ENCODE measurements at places on chromosomes 1 and 21. TPM values are rescaled to one million over a fixed set of nuclear protein-coding genes. Genes with fewer than 3 reads are reported as not detected.
A peak's percentile ranks its signal among the peaks of the same experiment; 100 is the strongest.

GRCh38 chr1:181777812-181778211 lies 283.7 kb downstream of the ZNF648 start:
- no peak for DNase-seq

- no peak for DNase-seq
These were observed 180.9 kb downstream of the PRDM16 start for GRCh38 chr1:3249631-3250501.

DNA sequence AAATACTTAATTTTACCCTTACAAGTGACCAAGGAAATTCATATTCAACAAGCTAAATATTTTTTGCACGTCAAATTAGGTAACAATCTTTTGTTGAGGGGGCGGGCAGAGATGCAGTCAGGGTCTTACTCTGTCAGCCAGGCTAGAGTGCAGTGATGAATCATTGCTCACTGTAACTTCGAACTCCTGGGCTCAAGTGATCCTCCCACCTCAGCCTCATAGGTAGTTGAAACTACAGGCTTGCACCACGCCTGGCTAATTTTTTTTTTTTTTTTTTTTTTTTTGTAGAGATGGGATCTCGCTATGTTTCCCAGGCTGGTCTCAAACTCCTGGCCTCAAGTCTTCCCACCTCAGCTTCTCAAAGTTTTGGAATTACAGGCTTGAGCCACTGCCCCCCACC lies 26.5 kb downstream of the PHTF1 start:
- no peak for DNase-seq

DNA sequence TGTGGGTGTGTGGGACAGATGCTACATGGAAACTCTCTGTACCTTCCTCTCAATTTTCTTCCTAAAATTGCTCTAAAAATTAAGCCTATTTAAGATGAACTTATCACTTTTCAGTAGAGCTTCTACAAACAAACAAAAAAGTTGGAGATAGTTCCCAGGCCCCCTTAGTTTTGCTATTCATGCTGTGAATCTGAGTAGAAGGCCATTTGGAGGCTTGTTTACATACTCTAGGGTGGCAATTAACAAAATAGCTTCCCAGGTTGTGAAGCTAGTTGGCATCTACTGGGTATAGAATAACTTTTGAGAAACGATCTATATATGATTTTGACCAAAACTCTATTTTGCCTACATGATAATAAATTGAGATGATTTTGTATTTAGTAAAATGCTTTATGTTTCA lies 541.4 kb upstream of the B3GALT2 start:
- no peak for DNase-seq

- DNase-seq = no peak
These were observed 3.4 kb upstream of the ECE1 start for GRCh38 chr1:21293537-21294265.

DNA sequence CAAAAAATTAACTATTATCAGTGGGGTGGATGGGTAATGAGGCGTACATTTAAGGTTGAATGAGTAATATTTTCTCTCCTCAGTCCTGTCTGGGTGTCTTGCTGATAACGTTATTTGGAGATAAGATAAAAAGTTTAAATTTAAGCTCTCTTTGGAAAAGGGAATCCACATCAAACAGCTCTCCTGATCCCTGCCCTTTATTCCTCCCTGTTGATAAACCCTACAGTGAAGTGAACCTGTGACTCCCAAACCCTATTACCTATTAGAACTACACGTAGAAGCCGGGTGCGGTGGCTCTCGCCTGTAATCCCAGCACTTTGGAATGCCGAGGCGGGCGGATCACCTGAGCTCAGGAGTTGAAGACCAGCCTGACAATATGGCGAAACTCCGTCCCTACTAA lies 9.9 kb upstream of the GPR161 start:
- no peak for DNase-seq

- DNase-seq = no peak
These were observed 106.7 kb upstream of the COL6A1 start for GRCh38 chr21:45874716-45875415.

- DNase-seq = no peak
These were observed 2.1 kb downstream of the TEX38 start for GRCh38 chr1:46673749-46674182.

ANKRD13C gene
- total RNA-seq = 10.5 TPM

DNA sequence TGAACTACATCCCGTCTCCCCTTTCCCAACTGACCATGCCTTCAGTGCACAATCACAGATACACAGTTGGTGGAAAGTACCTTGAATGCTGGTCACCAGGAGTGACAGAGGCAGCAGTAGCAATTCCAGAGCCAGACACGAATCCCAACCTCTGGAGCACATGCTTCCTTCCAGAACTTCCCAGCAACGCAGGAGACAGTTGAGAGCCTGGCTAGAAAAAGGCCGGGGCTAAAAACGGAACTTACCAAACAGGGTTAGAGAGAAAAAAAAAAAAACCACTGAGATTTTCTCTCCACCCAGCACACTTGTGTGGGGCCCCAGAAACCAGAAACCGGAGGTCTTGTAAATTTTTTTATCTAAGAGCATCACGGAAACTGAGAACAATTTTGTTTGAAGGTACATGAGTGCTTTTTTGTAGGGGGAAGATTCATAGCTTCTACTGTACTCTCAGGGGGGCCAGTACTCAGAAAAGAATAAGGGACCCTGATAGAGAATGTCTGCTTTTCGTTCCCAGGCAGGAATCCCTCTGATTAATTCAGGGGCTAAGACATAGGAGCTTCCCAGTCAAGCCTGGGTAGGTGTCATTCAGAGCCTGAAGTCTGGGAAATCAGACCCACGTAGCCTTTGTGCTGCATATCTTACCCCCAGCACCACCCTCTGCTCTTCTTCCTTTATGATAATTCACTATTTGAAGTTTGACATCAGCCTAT lies at the start of gene CD48:
CD48 (minus strand) TSS at position 221 of the 710 bp plus-strand sequence; CDS start at position 162, 59 bp downstream.
- DNase-seq = no peak

PTPRC gene
- 39.9 TPM for total RNA-seq

DNA sequence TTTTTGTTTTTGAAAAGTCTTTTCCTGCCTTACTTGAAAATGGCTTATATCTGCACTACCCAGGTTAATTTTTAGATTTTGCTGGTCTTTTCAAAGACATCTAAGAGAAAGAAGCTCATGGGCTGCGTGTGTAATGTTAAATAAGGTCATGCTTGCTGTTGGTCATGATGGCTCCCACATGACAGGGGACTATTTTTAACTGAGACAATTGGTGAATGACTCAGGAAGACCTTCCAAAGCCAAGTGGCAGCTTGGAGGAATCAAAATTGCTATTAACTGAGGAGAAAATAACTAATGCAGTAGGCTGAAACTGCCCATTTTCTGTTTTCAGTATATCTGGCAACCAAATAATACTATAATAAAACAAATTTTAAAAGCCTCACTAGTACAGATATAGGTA lies 117.1 kb upstream of the SPAG17 start:
- peak; percentile 28 for DNase-seq

RPE65 gene
- total RNA-seq = not detected

KCNK2 gene
- total RNA-seq = 1.3 TPM

APH1A gene
- 68.3 TPM for total RNA-seq

GRCh38 chr21:29155118-29155932 lies 24.9 kb downstream of the MAP3K7CL start:
- DNase-seq = peak; percentile 76

PLA2G2C gene
- total RNA-seq = not detected

KIF17 gene
- 1.6 TPM for total RNA-seq

HSPG2 gene
- 317 TPM for total RNA-seq

DENND2D gene
- total RNA-seq = 0.96 TPM

- no peak for DNase-seq
These were observed 203.9 kb downstream of the RHOU start for GRCh38 chr1:228939001-228939691.

BCAS2 gene
- 28.7 TPM for total RNA-seq

GRCh38 chr1:27592931-27593677 lies 10.8 kb downstream of the AHDC1 start:
- peak; percentile 74 for DNase-seq

DNA sequence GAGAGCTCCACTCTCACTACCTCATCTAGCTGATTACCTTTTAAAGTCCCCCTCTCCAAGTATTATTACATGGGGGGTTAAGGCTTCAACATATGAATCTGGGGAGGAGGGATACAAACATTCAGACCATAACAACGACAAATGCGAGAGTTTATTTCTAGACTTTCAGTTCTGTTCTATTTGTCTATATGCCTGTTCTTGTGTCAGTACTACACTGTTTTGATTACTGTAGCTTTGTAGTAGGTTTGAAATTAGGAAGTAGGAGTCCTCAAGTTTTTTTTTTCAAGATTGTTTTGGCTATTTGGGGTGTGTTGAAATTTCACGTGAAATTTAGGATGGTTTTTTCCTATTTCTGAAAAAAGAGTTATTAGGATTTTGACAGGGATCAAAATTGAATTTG lies 16.3 kb downstream of the ZMYM4 start:
- DNase-seq = no peak

PRAMEF8 gene
- total RNA-seq = not detected

GRCh38 chr21:42583477-42584295 lies 69.7 kb upstream of the PDE9A start:
- peak; percentile 3 for DNase-seq

MRAP gene
- 2.3 TPM for total RNA-seq

GRCh38 chr21:25366116-25366515 lies 241.2 kb downstream of the MRPL39 start:
- no peak for DNase-seq

- DNase-seq = no peak
These were observed 66.6 kb downstream of the IFI44 start for GRCh38 chr1:78716186-78716585.

OR2L8 gene
- total RNA-seq = not detected

IL22RA1 gene
- 0.27 TPM for total RNA-seq

DNA sequence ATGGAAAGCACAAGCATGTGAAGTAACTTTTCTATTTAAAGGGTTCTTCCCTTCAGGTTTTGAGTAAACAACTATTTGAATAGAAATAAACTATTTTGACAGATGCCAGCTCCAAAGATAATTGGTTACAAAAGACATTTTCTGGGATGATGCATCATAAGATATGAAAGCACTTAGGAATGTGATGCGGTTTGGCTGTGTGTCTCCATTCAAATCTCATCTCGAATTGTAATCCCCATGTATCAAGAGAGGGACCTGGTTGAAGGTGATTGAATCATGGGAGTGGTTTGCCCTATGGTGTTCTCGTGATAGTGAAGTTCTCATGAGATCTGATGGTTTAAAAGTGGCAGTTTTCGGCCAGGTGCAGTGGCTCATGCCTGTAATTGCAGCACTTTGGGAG lies 6.4 kb downstream of the DISP1 start:
- no peak for DNase-seq

- no peak for DNase-seq
These were observed 43.5 kb upstream of the ZNF644 start for GRCh38 chr1:91065337-91065736.

MAEL gene
- total RNA-seq = 1.6 TPM

DNA sequence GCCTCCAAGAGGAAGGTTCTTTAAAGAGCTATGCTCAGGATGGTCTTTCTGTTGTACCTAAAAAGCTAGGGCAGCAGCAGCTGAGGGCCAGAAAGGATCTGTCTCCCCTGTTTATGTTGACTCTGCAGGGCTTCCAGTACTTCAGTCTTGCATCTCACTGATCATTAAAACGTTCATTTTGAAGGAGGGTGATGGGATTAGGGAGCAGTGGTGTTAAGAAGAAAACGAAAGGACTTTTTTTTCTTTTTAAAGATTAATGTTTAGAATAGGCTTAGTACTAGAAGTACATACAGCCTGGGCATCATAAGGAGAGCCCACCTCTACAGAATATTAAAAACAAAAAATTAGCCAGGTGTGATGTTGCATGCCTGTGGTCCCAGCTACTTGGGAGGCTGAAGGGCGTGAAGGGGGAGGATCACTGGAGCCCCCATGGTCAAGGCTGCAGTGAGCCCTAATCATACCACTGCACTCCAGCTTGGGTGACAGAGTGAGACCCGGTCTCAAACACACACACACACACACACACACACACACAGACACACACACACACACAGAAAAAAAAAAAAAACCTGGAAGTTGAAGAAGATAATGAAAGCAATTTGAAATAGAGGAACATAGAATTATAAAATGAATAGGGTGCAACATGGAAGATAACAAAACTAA lies 2.9 kb downstream of the CR1L start:
- DNase-seq = no peak

DNA sequence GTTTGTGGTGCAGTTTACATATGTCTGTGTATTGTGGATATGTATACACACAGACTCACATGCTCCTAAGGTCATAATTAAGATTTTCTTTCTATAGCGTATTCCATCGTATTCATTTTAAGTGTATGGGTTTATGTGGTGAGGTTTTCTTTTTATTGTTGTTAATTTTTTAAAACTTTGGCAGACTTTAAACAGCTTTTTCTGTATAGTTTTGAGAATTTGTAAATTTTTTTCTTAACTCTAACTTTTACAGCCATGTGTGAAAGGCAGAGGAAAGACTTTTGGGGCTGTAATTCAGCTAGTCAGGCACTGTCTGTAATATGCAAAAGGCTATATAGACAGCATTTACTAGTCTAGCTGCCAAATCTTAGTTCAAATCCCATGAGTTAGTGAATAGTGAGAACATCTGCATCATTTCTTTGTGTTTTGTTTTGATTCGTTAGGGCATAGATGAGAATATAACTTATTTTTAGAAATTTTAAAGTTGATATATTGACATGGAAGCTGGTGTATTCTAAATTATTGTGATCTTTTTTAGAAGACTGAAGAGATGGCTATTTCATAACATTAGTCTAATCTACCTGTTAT lies 2.3 kb downstream of the MAGI3 start:
- DNase-seq = no peak

- no peak for DNase-seq
These were observed 16.9 kb downstream of the MTARC1 start for GRCh38 chr1:220803401-220804201.

DNA sequence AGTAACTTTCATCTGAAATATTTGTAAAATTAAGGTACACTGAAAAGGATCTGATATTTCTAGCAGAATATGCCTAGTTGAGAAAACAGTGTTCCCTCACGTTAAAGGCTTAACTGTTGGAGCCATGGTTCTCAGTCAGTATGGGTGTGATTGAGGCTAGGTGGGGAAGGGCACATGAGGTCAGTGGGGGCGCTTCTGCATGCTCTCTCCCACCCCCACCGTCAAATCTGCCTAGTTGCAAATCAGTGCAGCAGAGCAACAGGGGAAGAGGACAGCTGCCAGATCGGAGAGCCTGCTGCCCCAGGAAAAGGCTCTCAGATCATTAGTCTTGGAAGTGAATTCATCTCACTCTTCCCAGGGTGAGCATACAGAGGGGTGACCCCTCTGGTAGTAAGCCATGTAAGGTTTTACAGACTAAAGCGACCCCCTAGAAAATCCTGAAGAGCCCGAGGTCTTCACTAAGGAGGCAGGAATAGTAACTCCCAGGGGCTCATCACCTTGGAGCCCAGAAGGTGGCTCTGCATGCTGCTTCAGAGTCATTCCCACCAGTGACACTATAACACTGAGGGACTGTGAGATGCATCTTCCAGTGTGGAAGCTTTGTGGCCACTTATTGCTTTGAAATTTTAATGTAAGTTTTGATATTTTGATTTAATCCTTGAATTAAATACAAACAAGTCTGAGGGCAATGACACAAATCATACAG lies 83.1 kb upstream of the BARHL2 start:
- DNase-seq = no peak

LDLRAD1 gene
- total RNA-seq = not detected

GRCh38 chr1:53381790-53382401 lies 54.0 kb upstream of the LRP8 start:
- no peak for DNase-seq

Data from heart left ventricle (tissue), 16 donors.